ENCODE measurements at places on chromosomes 11 and 22. TPM values are rescaled to one million over a fixed set of nuclear protein-coding genes. Genes with fewer than 3 reads are reported as not detected.

Gene SAA4
- not detected for total RNA-seq

Gene PHOX2A
- total RNA-seq, result not detected

Gene OR2D2
- not detected for total RNA-seq

Gene CAVIN3
- 0.79 TPM for total RNA-seq

Gene OR8A1
- total RNA-seq, result not detected

Gene C11orf91
- not detected for total RNA-seq

Gene BEST1
- 0.15 TPM for total RNA-seq

Gene DEPDC7
- total RNA-seq, result 0.64 TPM

Gene FAM180B
- total RNA-seq, result 0.27 TPM

Gene CHCHD10
- total RNA-seq, result 30.6 TPM

Gene TPBGL
- 0.12 TPM for total RNA-seq

Gene RNF26
- 21.0 TPM for total RNA-seq

Gene TUB
- 0.27 TPM for total RNA-seq

Gene PI4KA
- 182 TPM for total RNA-seq

All from CD4-positive, CD25-positive, alpha-beta regulatory T cell (primary cell).